Panc1 (cell line): ENCODE measurements at places on chromosomes 4 and X. TPM values are rescaled to one million over a fixed set of nuclear protein-coding genes. Genes with fewer than 3 reads are reported as not detected.

XAGE2 gene
- total RNA-seq: not detected

UGT2B15 gene
- total RNA-seq: 0.13 TPM

DUSP21 gene
- total RNA-seq: not detected

MORC4 gene
- 7.4 TPM for total RNA-seq

GRCh38 chr4:81594490-81595159 is 122.9 kb upstream of the RASGEF1B start:
- no peak overlapping the region for H3K4me3 ChIP-seq
- no peaks in the 10 kb centered on the region for H3K36me3 ChIP-seq
- H3K27ac ChIP-seq: no peak overlapping the region
- no peaks in the 10 kb centered on the region for H3K27me3 ChIP-seq
- DNase-seq: no peak
- no peaks in the 10 kb centered on the region for H3K4me1 ChIP-seq

- H3K4me3 ChIP-seq: no peak overlapping the region
- no peaks in the 10 kb centered on the region for H3K36me3 ChIP-seq
- no peaks in the 10 kb centered on the region for H3K4me1 ChIP-seq
- no peak overlapping the region for H3K27ac ChIP-seq
- DNase-seq: no peak
These were observed 490.3 kb upstream of the EPHA5 start for GRCh38 chr4:66160606-66161005.

DNA sequence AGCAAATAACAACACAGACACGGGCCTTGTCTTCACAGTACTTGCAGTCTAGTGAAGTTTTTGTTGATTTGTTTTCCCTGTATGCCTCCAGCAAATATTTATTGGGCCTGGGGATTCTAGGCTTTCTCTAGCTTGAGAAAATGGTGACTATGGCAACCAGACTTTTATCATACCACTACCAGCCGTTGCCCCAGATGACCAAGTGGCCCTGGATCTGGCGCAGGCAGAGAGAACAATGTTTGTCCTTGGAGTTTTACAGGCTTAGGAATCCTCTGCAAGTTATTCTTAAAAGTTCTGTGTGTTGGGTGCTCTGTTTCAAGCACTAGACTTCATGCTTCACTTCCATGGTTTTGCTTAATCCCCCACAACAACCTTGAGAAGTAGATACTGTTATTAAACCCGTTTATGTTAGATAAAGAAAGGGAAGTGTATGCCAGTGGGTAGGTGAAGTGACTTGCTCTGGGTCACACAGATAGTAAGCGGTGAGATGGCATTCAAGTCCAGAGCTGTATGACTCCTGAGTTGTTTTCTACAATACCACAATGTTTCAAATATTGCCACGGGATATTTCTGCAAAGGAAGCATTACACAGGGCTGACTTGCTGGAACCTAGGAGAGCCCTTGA is 94.6 kb downstream of the AKAP4 start:
- H3K36me3 ChIP-seq: no peaks in the 10 kb centered on the region
- DNase-seq: no peak
- H3K27ac ChIP-seq: no peak overlapping the region
- no peak overlapping the region for H3K4me3 ChIP-seq
- no peaks in the 10 kb centered on the region for H3K4me1 ChIP-seq

- H3K4me1 ChIP-seq: peaks cover 17% of the 10 kb centered on the region
- H3K4me3 ChIP-seq: no peak overlapping the region
These were observed 53.2 kb downstream of the CPLX1 start for GRCh38 chr4:772776-773175.
